Calu3 (cell line): ENCODE measurements at places on chromosomes 3 and 15.
A peak's percentile ranks its signal among the peaks of the same experiment; 100 is the strongest.

- DNase-seq: no peak
These were observed 109.5 kb downstream of the CGGBP1 start for GRCh38 chr3:87949189-87949878.

DNA sequence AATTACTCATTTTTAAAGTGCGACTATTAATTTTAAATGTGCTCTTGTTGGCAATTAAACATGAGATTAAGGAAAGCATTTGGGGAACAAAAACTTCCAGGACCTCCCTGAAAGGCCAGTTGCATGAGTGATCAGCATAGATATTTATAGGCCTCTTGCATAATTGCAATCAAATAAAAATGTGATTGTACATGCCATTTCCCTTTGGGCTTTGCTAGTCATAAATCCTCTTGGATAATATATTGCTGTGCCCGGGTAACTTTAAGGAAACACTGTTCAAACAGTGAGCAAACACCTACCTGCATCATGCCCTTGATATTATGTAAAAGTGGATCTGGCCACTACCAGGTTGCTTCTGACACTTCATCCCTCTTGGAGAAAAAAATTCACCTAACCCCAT lies 239.1 kb downstream of the MCTP2 start:
- no peak for DNase-seq

DNA sequence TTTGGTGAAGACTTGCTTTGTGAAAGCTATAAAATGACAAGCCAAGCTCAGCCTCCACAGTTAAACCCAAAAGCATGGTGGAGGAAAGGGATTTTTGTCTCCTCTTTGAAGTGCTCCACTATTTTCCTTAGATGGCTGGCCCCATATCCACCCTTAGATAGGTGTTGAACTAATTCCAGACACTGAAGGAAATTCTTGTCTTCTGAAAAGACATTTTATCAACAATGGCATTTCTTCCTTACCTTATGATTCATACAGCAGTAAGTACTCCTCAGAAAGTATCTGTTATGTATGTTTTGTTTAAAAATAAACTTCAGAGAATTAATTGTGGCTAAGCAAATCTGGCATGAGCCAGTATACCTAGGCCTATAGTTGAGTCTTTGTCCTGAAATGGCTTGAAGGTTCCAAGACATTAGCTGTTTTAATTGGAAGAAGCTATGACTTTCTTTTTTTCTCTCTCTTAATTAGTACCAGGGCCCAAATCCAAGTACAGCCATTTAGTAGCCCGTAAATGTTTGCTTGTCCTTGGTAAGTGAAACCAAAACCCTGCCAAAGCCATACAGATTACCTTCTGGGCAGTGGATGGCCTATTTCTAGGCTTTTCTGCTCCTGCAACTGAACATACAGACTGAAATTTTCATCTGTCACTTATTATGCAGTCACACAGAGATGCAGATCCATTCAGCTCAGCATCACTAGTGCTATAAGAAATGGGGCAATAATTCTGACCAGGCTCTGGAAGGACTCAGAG lies 5.1 kb upstream of the BFSP2 start:
- DNase-seq: no peak

GRCh38 chr3:64873400-64873799 lies 185.6 kb upstream of the ADAMTS9 start:
- DNase-seq: no peak

DNA sequence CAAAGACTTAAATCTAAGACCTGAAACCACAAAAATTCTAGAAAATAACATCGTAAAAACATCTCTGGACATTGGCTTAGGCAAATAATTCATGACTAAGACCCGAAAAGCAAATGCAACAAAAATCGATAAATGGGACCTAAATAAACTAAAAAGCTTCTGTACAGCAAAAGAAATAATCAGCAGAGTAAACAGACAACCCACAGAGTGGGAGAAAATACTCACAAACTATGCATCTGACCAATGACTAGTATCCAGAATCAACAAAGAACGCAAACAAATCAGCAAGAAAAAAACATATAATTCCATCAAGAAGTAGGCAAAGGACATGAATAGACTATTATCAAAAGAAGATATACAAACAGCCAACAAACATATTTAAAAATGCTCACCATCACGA lies 749.4 kb downstream of the PLOD2 start:
- no peak for DNase-seq

DNA sequence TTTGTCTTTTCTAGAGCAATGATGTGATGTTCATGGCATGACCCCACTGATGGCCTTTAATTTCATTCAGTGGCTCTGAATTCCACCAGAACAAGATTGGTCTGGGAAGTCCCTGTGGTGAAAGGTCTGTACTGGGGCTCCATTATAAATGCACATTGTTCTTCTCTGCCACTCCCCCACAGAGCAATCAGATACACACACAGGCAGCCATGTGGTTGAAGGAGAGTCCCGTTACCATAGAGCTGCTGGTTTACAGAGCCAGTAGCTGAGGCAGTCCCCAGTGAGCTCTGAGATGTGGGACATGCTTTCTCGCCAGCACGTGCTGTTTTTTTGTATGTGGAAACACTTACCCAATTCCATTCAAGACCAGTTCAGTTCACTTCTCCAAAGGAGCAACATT lies 172.7 kb upstream of the TRIM42 start:
- DNase-seq: peak; percentile 25

DNA sequence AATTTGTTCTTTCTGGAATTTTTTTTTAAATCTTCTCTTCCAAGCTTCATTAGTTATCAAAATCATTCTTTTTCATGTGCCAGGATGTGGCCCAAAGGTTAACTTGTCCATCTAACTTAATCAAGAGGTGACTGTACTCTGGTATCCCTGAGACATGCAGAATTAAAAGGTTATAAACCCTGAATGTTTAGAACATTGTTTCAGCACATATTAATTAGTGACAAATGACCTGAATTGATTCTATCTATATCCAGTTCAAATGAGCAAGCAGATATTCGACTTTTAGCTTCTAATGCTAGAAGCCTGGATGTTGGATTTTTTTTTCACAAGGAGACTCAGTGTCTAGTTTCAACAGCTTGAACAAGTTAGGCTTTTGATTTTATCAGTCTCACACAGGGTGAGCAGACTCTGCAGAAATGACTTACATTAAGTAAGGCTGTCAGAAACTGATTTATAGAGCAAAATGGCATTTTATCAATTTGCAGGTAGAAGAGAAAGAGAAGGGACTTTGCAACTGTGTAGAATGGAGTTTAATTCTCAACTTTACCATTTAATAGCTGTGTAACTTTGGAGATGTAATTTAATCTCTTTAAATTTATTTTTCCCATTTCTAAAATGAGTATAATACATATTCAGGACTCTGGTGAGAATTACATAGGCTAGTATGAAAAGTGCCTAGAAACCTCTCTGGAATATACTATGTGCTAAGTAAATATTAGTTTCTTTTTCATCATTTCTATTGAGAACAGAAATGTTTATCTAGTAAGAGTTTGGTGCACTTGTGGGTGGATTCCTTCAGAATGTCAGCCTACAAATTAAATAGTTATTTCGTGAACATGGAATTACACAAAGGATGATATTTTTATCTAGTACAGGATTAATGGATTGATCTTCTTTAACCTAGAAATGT lies 100.0 kb downstream of the ALCAM start:
- DNase-seq: no peak

- no peak for DNase-seq
These were observed 237.5 kb downstream of the FOXP1 start for GRCh38 chr3:71346061-71346460.
